ENCODE measurements at places on chromosomes 7 and 10.

- no peak for DNase-seq
These were observed 46.9 kb downstream of the JAKMIP3 start for GRCh38 chr10:132112611-132113010.

- DNase-seq: no peak
These were observed 1.7 kb downstream of the SH2B2 start for GRCh38 chr7:102288285-102288930.

- no peak for DNase-seq
These were observed 85.5 kb downstream of the ETV1 start for GRCh38 chr7:13904007-13904406.

- no peak for DNase-seq
These were observed 36.2 kb upstream of the R3HCC1L start for GRCh38 chr10:98098247-98098646.

DNA sequence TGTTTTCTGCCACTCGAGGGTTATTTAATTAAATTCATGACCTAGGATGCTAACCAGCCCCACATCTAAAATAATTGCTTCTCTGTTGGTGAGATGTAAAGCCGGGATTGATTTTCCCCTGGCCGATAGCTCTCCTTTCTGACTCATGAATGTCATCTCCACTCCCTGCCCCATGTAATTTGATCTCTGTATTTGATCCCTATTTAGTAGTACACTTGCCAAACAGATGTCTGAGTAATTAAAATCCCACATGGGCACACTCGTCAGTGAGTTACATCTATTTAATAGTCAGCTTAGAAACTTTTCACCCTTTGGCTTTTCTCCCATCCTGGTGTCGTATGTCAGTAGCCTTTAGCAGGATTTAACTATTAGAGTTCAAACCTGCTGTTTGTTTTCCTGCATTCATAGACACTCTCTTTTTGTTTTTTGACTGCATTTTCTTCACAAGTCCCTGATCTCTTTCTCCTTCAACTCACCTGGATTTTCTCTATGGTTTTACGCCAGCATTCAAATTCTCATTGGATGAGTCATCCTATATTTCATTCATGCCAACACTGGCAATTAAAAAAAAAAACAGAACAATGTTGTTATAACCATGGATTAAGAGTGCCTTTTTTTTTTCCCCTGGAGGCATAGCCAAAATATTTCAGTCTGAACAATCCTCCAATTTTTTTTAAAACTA is 82.7 kb downstream of the SPAG6 start:
- DNase-seq: peak; percentile 59

DNA sequence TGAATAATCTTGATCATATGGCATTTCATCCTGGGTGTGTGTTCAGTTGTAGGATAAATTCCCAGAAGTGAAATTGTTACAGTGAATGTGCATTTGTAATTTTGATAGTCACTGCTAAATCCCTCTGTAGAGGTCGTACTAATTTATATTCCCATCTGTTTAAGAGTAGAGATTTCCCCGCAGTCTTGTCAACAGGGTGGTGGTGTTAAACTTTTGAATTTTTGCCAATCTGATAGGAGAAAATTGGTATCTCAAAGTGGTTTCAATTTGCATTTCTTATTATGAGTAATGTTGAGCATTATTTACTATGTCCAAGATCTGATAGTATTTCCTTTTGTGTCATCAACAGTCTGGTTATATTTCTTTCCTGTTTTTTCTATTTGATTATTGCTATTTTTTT is 101.7 kb downstream of the AUTS2 start:
- no peak for DNase-seq

- DNase-seq: no peak
These were observed 290.6 kb upstream of the SMIM30 start for GRCh38 chr7:113408999-113409398.

All from urothelium cell line (cell line).